ENCODE measurements at places on chromosomes 7 and 10. TPM values are rescaled to one million over a fixed set of nuclear protein-coding genes. Genes with fewer than 3 reads are reported as not detected.

ARHGAP22 gene
- total RNA-seq: not detected

HOXA5 gene
- not detected for total RNA-seq

STK32C gene
- total RNA-seq: 15.3 TPM

OR2A12 gene
- not detected for total RNA-seq

ZNF746 gene
- 16.4 TPM for total RNA-seq

CALML5 gene
- not detected for total RNA-seq

ZPBP gene
- 0.37 TPM for total RNA-seq

RNF32 gene
- total RNA-seq: 0.66 TPM

ATP6V1F gene
- total RNA-seq: 127 TPM

REPIN1 gene
- 54.7 TPM for total RNA-seq

CRPPA gene
- total RNA-seq: 1.7 TPM

HTRA1 gene
- not detected for total RNA-seq

NPY4R2 gene
- total RNA-seq: not detected

Measured in activated naive CD8-positive, alpha-beta T cell treated with anti-CD3 and anti-CD28 coated beads for 36 hours (primary cell).